Kidney (tissue), 22 donors: ENCODE measurements at places on chromosomes 2 and 18. TPM values are rescaled to one million over a fixed set of nuclear protein-coding genes. Genes with fewer than 3 reads are reported as not detected.

GRCh38 chr2:20378891-20379519 lies 28.4 kb upstream of the PUM2 start:
- peak; percentile 95 for DNase-seq

DNA sequence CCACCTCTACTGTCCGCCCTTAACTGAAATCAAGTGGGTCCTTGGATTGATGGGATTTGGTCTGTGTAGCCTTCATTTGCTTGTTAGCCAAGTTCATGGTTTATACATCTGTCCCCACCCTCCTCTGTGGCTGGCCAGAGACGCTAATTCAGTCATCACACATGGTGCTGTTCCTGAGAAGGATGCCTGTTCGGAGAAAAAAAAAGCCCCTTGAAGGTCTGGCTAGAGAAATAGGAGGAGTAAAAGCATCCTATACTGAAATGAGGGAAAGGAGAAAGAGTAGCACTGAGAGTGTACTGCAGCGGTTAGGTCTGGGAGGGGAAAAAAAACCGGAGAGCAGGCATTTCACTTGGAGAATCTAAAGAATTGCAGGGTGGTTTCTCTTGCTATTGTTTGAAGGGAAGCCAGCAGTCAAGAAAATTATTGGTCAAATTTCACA lies 180.6 kb upstream of the EPAS1 start:
- peak; percentile 26 for DNase-seq

DNA sequence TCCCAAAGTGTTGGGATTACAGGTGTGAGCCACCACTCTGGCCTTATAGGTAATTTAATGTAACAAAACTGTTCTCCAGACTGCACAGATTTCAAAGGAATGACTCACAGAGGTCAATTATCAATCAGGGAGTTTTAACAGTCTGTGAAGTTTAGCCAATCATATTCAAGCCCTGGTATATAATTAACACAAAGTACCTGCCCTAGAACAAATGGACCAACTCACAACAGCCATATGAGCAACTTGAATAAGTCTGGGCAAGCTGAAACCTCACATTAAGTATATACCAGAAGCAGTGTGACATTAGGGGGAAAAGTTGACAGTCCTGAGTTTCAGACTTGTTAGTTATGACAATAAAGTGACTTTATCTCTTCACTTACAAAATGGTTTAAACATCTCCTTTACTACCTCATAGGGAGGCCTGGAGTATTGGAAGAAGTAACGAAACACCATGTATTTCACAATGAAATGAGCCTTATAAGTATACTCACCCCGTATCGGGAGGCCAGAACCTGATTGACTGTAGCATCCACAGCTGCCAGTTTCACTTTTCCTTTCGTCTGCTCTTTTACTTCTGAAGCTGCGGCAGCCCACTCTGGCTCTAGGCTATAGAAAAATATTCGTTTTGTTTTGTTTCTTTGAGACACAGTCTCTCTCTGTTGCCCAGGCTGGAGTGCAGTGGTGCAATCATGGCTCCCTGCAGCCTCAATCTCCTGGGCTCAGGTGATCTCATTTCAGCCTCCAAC lies 22.2 kb downstream of the PDIA6 start:
- no peak for DNase-seq

DNA sequence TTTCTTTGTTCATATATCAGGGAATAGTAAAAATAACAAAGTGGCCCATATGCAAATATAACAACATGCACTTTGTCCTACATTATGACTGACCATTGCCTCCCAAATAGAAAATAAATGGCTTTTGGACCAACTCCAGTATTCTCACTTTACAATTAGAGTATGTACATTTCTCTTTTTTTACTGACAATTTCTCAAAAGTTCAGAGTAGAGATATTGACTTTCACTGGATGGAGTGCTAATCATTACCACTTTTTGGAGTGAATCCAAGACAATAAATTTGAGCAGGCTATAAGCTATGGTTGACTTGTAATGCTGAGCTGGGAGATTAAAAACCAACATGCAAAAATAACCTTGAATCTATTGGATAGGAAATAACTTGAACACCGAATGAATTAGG lies 987.4 kb downstream of the SUCLG1 start:
- DNase-seq = peak; percentile 65

- DNase-seq = no peak
These were observed 196.5 kb downstream of the SATB2 start for GRCh38 chr2:199261239-199261638.

GRCh38 chr2:118380915-118381653 lies 292.8 kb downstream of the INSIG2 start:
- no peak for DNase-seq

DNA sequence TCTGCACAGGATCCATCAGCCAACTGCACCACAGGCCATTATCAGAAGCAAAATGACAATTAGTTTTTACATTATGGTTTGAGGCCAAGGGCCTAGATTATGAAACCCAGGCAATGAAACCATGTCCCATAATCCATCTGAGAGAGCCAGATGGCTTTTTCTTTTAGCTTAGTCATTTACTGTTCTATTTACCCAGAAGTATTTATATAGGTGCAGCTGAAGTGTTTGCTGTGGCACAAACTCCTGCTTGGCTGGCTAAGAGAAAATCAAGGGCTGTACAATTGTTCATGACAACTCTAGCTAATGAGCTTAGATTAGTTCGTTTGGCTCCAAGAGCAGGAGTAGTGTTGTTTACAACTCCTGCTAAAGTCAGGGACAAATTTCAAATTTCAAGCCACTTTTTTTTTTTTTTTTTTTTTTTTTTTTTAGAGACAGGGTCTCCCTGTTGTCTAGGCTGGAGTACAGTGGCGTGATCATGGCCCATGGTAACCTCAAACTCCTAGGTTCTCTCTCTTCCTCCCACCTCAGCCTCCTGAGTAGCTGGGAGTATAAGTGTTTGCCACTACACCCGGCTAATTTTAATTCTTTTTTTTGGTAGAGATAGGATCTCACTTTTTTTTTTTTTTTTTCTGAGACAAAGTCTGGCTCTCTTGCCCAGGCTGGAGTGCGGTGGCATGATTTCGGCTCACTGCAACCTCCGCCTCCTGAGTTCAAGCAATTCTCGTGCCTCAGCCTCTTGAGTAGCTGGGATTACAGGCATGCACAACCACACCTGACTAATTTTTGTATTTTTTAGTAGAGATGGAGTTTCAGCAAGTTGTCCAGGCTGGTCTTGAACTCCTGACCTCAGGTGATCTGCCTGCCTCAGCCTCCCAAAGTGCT lies 18.4 kb upstream of the REV1 start:
- no peak for DNase-seq

DNA sequence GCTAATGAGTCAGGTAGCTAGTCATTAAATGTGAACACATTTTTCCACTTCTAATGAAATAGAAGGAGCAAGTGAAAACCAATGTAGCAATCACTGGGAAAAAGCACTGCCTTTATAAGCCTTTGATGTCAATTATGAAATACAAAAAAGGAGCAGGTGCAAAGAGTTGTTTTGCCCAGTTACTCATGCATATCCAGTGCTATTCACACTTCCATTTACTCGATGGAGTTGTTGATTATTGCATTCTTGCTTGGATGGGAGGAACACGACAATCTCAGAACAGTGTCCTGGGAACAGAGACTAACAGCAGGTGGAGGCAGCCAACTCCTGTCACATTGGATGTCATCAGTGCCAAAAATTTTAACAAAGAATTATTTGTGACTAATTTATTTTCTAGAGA lies 372.5 kb downstream of the CBLN2 start:
- DNase-seq = no peak

GRCh38 chr2:95077861-95078603 lies 43.6 kb downstream of the MRPS5 start:
- DNase-seq = no peak

GRCh38 chr18:27838225-27838624 lies 338.7 kb downstream of the CDH2 start:
- DNase-seq = no peak

DNA sequence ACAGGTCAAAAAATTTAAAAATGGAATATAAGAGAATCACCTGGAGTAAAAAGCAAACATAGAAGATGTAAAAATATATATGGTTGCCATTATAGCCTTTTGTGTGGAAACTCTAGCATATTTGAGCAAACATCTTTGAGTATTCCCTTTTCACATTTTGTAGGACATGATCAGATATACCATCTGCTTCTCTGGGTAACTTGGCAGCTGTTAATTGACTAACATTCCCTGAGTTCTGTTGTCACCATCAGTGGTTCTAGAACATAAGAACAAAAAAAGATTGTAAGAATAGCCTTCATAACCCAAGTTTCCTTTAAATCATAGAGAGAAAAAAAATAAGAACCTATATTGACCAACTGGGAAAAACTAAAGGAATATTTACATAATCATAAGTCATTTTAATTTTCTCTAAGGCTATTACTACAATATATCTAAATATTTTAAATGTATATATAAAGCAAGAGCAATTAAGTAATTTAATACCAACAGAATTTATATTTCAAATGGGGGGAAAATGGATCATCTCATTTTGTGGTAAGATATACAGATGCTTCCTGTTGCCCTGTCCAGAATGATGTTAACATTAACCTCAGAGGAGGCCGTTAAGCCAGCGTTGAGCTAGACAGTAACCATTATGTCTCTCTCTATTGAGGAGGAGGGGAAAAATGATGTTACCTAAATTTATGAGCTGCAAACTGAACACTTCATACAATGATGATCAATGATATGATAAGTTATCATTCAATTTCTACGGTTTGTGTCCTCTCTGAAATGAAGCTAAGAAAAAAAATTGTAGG lies 9.8 kb upstream of the INO80D start:
- no peak for DNase-seq

DNA sequence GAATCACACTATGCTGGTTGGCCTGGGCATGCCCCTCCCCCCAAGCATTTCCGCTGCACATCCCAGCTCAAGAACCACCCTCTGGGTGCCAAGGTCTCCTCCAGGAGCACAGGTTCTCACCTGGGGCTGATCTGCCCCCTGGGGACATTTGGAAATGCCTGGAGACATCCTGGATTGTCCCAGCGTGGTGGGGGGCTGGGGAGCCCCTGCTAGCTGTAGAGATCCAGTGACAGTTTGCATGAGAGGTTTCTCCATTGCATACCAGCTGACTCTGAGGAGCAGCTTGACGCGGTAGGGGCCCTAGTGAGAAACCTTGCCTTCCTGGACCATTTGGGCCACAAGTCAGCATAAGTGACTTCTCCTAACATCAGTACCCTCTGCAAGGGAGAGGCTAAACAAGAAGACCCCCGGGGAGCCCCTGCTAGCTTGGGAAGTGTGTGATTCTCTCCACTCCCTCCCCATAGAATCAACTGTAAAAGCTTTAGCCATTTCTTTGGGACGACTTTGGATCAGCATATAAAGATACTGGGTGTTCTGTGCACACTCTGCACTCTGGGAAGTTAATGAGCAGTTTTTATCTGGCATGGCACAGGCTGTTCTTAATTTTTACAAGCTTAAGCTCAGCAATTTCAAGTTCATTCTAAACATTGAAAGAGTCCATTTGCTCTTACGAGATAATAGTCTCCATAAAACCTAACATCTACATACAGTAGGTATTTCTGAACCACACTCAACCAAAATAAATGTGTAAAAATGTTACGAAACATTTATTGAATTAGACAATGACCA lies 94.1 kb downstream of the GBX2 start:
- DNase-seq = no peak

The RAMP1 gene
- 17.3 TPM for polyA plus RNA-seq

The CWC22 gene
- 10.3 TPM for polyA plus RNA-seq

The FBXO48 gene
- polyA plus RNA-seq = 0.86 TPM

The REG1B gene
- 1.5 TPM for polyA plus RNA-seq

The INHBB gene
- polyA plus RNA-seq = 0.49 TPM
